ENCODE measurements at places on chromosomes 5 and 9. TPM values are rescaled to one million over a fixed set of nuclear protein-coding genes. Genes with fewer than 3 reads are reported as not detected.

Gene GARIN3
- total RNA-seq: not detected

Gene SLC24A2
- total RNA-seq: 0.26 TPM

Gene C9orf50
- total RNA-seq: not detected

Gene GPR150
- 6.0 TPM for total RNA-seq

Gene CDH10
- total RNA-seq: 0.26 TPM

Gene RNF208
- 0.78 TPM for total RNA-seq

Gene OTP
- not detected for total RNA-seq

Gene TTC16
- 0.52 TPM for total RNA-seq

- DNase-seq: no peak
Measured at GRCh38 chr5:24232929-24233498, 411.8 kb downstream of the CDH10 start.

DNA sequence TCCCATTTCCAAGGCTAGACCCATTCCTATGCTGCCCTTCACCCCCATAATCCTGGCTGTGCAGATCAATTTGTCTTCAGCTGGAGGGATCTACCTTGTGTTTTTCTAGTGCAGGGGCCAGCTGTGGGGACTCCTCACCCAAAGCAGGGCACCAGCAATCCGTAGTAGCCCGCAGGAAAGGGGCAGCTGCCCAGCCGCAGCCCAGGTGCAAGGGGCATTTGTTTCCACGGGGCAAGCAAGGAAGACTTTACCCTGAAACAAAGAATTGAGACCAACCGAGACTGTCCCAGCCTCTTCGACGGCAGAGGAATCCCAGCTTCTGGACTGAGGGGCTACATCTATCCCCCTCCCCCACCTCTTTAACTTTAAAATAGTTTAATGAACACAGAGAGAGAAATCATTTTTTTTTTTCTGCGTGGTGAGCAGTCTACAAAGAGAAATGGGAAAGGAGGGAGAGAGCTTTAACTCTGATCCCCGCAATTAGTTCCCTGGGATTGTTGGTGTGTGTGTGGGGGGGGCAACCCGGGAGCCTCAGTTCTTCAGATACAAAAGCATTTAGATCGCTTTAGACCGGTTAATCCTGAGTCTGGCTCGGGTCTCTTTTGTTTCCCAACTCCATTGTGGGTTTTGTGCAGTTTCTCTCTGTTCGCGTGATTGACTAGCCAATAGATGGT lies 10.6 kb upstream of the LHX2 start:
- no peak for DNase-seq

- no peak for DNase-seq
Measured at GRCh38 chr9:137784641-137785513, 92.7 kb upstream of the CACNA1B start.

DNA sequence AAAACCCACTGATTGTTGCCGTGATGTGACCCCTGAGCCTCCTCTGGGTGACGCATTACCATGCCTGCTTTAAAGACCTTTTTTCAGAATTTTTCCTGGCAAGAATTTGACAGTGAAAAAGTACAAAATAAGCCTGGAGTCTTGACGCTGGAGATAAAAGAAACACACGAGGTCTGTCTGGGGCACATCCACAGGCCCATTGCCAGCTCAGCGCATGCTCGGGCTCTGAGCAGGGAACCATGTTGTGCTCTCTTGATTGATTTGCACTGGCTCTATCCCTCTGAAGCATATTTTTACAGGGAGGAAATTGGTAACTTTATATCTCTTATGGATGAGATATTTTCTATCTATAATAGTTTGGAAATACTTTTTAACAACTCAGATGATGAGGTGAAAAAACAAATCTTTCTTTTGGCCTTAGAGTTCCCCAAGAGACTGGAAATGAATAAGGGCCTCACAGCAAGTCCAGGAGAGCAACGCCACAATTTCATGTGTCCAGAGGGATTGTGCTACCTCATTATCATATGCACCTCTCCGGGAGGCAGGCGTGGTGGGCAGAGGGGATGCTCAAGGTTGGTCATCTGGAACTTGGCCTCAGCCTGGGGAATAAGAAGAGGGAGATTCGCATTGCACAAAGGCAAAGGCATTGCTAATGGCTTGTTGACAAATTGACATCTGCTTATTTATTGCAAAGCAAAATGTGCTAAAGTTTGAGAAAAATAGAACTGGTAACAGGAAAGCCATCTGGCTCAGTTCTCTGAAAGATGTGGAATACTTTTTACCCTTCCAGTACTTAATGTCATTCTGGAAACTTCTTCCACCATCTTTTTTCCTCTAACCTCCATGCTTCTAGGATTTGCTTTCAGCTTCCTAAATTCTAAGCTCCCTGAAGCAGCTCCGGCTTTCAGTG lies 183.8 kb downstream of the PJA2 start:
- no peak for DNase-seq

- no peak for DNase-seq
Measured at GRCh38 chr5:133478199-133478985, 133.9 kb downstream of the FSTL4 start.

DNA sequence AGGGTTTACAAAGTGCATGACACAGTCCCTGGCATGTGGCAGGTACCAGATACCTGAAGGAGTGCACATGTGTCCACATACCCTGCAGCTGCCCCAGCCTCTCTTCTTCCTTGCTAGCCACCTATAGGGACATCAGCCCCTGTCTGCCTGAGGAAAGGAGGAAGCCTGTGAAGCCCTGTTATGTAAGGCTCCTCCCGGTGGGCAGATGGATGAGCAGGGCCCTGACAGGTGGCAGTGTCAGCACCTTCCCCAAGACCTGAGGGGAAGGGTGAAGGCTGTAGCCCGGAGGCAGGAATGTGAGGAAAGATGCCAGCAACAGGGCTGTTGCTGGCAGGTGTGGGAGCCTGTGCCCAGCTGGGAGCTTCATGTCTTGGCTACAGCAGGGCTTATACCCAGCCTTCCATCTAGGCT lies 21.7 kb downstream of the TCF7 start:
- peak; percentile 1 for DNase-seq

DNA sequence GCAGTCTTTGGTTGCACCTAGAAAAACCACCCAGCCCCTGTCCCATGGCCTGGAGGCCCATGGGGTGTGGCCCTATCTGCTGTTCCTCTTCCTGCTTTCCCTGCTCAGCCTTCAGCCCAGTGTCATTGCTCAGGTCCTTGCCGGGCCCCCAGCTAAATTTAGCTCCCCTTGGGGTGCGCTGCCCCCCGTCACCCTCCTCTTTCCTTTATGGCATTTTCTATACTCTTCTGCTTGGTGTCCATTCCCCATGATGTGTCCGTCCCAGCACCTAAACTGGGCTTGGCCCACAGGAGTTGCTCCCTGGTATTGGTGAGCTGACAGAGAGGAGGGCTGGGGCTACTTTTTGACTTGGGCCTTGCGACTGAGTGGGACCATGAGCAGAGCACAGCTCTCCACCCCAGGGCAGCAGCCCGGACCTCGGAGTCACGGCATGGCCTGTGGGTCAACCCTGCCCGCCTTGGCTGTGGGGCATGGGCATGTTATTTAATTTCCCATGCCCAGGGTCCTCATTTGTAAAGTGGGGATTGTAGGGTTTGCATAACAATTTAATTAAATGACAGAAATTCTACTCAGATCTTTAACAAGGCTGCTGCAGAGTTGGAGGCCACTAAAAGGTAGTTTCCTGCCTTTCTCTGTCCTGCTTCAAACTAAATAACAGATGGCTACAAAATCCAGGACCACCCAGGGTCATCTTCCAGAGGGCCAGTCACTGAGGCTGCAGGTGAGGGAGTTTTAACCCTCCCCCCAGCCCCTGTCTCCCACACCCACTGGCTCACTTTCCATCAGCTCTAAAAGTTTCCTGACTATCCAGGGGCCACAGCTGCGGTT lies 98.2 kb downstream of the DAP start:
- DNase-seq: no peak

- no peak for DNase-seq
Measured at GRCh38 chr9:19754921-19755320, 33.9 kb downstream of the SLC24A2 start.

DNA sequence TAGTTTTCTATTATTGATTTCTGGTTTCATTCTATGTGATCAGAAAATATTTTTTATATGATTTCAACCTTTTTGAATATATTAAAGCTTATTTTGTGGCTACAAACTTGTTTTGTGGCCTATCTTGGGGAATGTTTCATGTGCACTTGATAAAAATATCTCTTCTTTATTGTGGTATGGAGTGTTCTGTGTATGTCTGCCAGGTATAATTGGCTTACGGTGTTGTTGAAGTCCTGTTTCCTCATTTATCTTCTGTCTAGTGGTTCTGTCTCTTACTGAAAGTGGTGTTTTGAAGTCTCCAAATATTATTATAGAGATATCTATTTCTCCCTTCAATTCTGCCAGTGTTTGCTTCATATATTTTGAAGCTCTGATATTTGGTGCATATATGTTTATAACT lies 9.6 kb downstream of the CARD19 start:
- no peak for DNase-seq

- DNase-seq: no peak
Measured at GRCh38 chr5:109291090-109291489, 118.7 kb downstream of the PJA2 start.

DNA sequence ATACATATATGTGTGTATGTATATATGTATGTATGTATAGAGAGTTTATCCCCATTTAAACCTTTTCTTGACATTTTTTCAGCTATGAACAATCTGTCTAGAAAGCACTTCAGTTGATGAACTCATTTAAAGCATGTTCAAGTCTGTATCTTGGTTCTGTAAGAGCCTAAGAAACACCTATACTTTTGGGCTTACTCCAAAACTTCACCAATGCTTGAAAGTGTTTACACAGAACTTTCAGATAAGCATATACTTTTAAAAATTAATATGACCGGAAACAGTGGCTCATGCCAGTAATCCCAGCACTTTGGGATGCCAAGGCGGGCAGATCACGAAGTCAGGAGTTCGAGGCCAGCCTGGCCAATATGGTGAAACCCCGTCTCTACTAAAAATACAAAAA lies 30.8 kb downstream of the WDR41 start:
- no peak for DNase-seq

DNA sequence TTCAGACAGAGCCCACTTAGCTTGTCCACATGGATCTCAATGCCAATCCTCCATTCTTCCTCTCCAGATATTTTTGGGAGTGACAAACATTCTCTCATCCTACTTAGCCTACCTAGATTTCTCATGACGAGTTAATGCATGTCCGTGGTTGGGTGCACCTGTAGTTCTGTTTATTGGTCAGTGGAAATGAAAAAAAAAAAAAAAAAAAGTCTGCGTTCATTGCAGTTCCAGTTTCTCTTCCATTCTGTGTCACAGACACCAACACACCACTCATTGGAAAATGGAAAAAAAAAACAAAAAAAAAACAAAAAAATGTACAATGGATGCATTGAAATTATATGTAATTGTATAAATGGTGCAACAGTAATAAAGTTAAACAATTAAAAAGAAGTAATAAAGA lies 59.0 kb downstream of the BASP1 start:
- no peak for DNase-seq

GRCh38 chr5:68476854-68477253 lies 261.3 kb downstream of the PIK3R1 start:
- no peak for DNase-seq

- DNase-seq: peak; percentile 33
Measured at GRCh38 chr5:174065528-174066197, 20.2 kb downstream of the NSG2 start.

DNA sequence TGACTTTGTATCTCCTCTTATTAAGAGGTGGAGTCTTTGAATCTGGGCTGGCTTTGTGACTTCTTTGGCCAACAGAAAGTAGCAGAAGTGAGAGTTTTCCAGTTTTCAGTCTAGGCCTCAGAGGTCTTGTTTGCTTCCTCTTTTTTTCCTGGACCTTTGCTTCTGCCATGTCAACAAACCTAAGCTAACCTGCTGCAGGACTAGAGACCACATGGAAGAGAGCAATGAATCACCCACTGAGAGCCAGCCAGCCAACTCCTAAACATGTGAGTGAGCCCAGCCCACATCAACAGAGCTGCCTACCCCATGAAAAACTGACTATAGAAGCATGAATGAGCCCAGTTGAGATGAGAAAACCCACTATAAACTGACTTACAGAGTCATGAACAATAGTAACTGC lies 29.9 kb downstream of the MRPL22 start:
- DNase-seq: no peak

DNA sequence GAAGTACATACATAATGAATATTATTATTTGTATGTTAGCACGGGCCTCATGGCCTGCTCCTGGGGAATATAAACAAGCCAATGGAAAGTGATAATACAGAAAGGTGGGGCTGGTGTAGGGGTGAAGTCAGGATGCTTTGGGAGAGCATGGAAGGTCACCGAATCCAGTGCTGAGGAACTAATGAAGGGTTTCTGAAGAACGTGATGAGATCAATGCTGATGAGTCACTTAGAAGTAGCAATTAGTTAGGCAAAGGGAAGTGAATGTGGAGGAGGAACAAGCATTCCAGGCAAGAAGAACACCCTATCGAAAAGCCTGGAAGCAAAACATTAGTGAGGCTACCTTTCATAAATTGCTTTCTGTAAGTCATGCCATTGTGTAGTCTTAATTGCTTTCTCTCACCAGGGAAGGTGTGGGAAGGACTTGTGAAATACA lies 2.1 kb downstream of the ANXA1 start:
- DNase-seq: no peak

DNA sequence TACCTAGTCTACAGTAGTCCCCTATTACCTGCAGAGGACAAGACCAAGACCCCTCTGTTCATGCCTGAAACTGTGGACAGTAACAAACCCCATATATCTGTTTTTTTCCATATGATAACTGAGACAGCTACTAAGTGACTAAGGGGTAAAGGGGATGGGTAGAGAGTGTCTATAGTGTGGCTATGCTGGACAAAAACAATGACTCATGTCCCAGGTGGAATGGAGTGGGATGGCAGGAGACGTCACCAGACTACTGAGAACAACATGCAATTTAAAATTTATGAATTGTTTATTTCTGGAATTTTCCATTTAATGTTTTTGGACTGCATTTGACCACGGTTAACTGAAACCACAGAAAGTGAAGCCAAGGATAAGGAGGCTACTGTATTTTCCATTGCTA lies 171.8 kb downstream of the AGTPBP1 start:
- DNase-seq: no peak

GRCh38 chr9:8224381-8224801 lies 424.8 kb upstream of the DMAC1 start:
- no peak for DNase-seq

DNA sequence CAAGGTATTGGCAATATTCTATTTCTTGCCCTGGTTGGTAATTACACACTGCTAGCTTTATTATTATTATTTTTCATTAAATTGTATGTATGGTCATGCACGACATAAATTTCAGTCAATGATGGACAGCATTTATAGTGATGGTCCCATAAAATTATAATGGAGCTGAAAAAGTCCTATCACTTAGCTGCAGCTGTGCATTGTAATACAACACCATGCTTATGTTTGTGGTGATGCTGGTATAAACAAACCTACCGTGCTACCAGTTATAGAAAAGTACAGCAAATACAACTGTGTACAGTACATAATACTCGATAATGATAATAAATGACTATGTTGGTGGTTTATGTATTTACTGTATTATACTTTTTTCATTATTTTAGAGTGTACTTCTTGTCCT lies 65.5 kb downstream of the NR3C1 start:
- no peak for DNase-seq

DNA sequence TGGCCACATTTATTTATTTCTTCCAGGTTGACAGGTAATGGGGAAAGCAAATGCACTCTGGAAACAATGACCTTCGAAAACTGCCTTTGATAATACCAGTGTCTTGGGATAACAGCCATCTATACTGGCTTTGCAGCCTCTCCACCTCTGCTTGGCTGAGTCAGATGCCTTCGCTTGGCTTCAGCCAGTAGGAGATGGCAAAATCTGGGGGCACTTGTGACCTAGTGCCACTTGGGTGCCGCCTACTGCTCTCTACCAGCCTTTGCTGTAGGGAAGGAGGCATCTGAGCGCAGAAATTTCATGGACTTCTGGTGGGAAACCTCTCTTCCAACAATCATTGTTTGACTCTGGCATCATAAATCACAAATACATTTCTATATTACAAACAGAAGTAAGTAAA lies 21.8 kb downstream of the FYB1 start:
- DNase-seq: no peak
